ENCODE measurements at places on chromosomes 5 and 9.
A peak's percentile ranks its signal among the peaks of the same experiment; 100 is the strongest.

DNA sequence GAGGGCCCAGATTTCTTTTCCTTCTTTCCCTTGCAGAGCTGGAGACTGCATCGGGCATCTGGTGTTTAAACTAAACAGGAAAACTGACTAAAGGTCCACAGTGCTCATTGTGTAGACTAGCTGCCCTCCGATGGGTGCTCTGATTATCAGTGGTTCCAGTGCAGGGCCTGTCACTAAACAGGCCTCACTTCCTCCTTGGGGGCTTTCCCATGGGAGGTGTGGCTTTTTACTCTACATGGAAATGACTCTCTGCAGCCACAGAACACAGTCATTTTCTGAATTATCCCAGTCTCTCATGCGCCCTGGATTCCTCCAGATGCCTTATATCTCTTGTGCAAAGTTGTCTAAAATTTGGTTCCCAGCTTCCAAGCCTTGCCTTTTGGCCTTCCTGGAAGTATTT is 199.2 kb downstream of the TRIO start:
- DNase-seq, result peak; percentile 5

DNA sequence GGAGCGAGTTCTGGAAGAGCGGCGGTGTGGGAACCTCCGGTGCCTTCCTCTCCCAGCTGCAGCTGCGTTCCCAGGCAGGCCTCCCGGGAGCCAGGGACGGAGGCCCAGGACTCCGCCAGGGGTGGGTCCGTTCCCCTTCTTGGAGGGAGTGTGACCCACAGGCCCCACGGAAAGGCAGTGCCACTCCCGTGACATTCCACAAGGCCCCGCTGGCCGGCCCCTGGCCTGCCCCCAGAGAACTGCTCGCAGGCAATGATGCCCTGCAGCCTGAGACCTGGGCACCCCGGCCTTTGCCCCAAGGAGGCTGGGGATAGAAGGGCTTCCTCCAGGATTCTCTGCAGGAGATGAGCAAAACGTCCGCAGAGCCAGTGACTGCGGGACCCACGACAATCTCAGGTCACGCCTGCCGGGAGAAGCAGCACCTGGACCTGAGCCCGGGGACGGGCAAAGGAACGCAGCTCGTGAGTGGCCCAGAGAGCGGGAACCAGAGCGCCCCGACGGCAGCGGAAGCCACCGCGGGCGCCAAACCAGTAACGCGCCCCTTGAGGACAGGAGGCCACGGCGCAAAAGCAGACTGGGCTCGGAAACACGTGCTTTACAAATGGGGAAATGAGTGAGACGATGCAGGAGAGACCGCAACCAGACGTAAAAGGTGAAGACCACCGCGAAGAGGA is 9.3 kb downstream of the OBP2B start:
- no peak for DNase-seq

DNA sequence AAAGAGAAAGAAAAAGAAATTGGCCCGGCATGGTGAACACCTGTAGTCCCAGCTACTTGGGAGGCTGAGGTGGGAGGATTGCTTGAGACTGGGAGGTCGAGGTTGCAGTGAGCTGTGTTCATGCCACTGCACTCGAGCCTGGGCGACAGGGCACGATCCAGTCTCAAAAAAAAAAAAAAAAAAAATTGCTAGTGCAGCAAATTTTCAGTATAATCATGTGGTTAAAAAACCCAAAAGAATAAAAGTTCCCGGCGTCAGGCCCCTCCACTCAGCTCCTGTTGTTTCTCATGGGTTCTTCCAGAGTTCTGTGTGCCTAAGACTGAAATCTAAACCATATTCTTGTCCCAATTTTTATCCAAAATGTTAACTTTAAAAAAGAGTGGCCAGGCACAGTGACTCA is 49.1 kb downstream of the WNK2 start:
- DNase-seq, result no peak

- DNase-seq, result no peak
Observed at GRCh38 chr5:190366-191035, 794 bp upstream of the LRRC14B start.

DNA sequence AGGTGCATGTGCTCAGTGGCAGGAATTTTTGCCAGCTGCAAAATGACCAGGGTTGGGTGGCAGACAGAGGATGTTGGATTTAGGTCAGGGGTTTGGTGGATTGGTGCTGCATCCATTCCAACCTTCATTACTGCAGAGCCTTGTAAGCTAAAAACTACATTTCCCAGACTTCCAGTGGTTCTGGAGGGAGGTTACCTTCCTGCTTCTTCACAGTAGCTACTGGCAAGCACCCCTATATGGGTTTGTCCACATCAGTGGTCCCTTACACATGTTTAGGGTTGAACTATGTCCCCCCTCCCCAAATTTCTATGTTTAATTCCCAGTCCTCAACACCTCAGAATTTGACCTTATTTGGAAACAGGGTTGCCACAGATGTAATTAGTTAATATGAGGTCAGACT is 20.7 kb upstream of the IL17B start:
- DNase-seq, result no peak

- no peak for DNase-seq
Observed at GRCh38 chr5:111494355-111494999, 17.9 kb downstream of the STARD4 start.
